ENCODE measurements at places on chromosomes 3 and 15. TPM values are rescaled to one million over a fixed set of nuclear protein-coding genes. Genes with fewer than 3 reads are reported as not detected.

Gene STARD5
- total RNA-seq = 2.3 TPM

Gene PIERCE2
- 5.6 TPM for total RNA-seq

Gene MNS1
- 2.7 TPM for total RNA-seq

Gene USP50
- not detected for total RNA-seq

Gene NME9
- not detected for total RNA-seq

Gene CELF6
- 0.07 TPM for total RNA-seq

Gene CAPN3
- total RNA-seq = 0.47 TPM

Gene ANO10
- 18.8 TPM for total RNA-seq

Gene CALML4
- 7.9 TPM for total RNA-seq

Gene DLEC1
- total RNA-seq = not detected

Gene CCDC50
- total RNA-seq = 26.0 TPM

Gene BCL6
- total RNA-seq = 6.4 TPM

Gene HGD
- total RNA-seq = 19.2 TPM

Gene ARGFX
- not detected for total RNA-seq

Gene AADACL2
- not detected for total RNA-seq

Gene KY
- 0.07 TPM for total RNA-seq

Gene NFKBIZ
- total RNA-seq = 8.4 TPM

Gene KLHL40
- not detected for total RNA-seq

Gene AGBL1
- total RNA-seq = not detected

Gene USF3
- 3.2 TPM for total RNA-seq

Gene TMEM108
- not detected for total RNA-seq

Gene LMAN1L
- not detected for total RNA-seq

Gene SCAANT1
- total RNA-seq = not detected

Gene LOXL1
- total RNA-seq = 0.34 TPM

Gene NLGN1
- not detected for total RNA-seq

Gene TTC23
- total RNA-seq = 15.8 TPM

Gene PLSCR2
- not detected for total RNA-seq

Gene SLC38A3
- total RNA-seq = 0.20 TPM

Gene HIGD2B
- total RNA-seq = not detected

Gene BRK1
- 168 TPM for total RNA-seq

Gene ZBTB47
- total RNA-seq = 7.6 TPM

Gene HDC
- not detected for total RNA-seq

Gene CPB1
- not detected for total RNA-seq

Gene IL17RB
- 1.2 TPM for total RNA-seq

Gene SLC28A1
- not detected for total RNA-seq

Gene CHRM5
- not detected for total RNA-seq

Gene ISLR2
- 0.20 TPM for total RNA-seq

Gene LRRC49
- 8.3 TPM for total RNA-seq

Gene CCR3
- total RNA-seq = not detected

Gene FBXO22
- total RNA-seq = 90.5 TPM

Gene H1-8
- total RNA-seq = not detected

Gene ST3GAL6
- 1.9 TPM for total RNA-seq

Gene IL20RB
- 1.3 TPM for total RNA-seq

Gene GOLGA6L6
- total RNA-seq = not detected

Gene PFKFB4
- total RNA-seq = 14.6 TPM

Gene TMCC1
- total RNA-seq = 20.1 TPM

Gene SCAMP5
- 9.3 TPM for total RNA-seq

Gene RAB6B
- 2.5 TPM for total RNA-seq

Gene BUB1B
- total RNA-seq = 37.3 TPM
